ENCODE measurements at places on chromosomes 7 and 10.

- no peak for DNase-seq
These were observed 9.1 kb upstream of the PRKAR2B start for GRCh38 chr7:107035446-107035845.

DNA sequence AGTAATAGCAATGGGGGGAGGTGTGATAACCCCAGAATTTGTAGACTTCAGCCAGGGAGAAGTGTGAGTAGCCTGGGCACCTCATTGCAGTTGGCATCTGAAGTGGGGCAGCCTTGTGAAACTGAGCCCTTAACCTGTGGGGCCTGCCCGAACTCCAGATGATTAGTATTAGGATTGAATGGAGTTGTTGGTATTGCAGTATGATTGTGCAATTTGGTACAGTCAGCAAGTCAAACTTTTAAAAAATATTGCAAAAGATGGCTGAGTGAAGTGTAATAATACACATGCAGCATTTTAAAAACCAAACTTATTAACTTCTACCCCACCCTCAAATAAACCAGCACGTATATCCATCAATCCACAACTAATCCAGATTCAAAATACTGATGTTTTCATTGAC lies 9.3 kb downstream of the RBM33 start:
- DNase-seq = no peak

DNA sequence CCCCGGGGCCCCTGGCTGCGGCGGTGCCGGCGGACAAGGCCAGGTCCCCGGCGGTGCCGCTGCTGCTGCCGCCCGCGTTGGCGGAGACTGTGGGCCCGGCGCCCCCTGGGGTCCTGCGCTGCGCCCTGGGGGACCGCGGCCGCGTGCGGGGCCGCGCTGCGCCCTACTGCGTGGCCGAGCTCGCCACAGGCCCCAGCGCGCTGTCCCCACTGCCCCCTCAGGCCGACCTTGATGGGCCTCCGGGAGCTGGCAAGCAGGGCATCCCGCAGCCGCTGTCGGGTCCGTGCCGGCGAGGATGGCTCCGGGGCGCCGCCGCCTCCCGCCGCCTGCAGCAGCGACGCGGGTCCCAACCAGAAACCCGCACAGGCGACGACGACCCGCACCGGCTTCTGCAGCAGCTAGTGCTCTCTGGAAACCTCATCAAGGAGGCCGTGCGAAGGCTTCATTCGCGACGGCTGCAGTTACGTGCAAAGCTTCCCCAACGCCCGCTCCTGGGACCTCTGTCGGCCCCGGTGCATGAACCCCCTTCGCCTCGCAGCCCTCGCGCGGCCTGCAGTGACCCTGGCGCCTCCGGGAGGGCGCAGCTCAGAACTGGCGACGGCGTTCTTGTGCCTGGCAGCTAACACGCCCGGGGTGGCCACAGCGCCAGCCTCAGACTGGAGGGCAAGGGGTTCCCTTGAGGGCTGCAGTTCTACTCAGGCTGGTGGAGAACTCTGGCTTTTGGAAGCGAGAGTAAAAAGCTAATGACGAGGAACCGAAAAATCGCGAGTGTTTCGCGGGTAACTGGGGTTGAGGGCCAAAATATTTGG lies 804 bp downstream of the FRAT1 start:
- no peak for DNase-seq

DNA sequence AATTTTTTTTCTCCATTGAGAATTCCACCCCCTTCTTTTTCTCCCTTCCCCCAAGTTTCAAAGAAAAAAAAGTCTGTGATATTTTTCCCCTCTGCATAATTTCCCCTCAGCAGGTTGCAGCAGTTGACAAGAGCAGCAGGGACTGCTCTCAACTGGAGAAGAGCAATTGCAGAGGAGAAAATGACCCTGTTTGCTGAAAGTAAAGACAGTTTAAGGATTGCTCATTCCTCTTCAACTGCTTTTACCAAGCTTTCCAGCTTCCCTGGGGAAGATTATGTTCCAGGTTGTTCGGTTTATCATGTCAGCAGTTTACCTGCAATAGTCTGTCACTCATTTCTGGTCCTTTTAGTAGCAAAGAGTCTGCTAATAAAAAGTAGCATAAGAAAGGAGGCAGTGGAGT lies 16.2 kb downstream of the AGK start:
- no peak for DNase-seq

DNA sequence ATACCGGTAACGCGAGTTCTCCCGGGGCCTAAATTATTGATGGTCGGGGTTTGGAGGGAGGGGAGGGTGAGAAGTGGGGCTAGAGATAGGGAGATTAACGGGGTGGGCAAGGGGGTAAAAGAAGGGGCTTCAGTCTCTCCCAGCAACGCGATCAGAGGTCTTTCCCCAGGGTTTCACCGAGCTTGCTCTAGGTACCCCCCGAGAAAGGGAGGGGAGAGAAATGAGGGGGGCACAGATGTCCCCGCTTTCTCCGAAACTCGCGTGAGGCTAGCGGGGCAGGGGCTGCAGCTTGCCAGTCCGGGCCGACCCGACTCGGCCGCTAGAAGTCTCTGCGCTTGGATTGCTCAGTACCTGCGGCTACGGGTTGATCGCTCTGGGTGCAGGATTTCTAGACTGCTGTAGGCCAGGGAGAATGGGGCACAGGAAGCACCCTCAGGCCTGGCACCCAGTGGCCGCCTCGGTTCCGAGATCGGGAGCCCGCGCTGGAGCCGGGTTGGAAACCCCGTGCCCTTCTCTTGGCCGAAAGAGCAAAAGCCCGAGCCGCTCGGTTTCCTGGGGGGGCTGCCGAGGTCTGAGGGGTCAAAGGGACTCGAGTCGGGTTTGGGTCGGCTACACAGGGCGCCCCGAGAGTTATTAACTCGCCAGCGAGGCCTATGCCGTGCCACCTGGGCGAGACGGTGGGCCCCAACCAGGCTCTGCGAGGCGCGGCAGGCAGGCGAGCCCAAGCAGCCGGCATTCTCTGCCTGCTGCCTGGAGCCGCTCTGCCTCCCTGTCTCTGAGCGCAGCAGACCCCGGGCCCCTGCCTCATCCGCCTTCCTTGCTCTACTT lies 3.1 kb downstream of the PAX2 start:
- no peak for DNase-seq

DNA sequence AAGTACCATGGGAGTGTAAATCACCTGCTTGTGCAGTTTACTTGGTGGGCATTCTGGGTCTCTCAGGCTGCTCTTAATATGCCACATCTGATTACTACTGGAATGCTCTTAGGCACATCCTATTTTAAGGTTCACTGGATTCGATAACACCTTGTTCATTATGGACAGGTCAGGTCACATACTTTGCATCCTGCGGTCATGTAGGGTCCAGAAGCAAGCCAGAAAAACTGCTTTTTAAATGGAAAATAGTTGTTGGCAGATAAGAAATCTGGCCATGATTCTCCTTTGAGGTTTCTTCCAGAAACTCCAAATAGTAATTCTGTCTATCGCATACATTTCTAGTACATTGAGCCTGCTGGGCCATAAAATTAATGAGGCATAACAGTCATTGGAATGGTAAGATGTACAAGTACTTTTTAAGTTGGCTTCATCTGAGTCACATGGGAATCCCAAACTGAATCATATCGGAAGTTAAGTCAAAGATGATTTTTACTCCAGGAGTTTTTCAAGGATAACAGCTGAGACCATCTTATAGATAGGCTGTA lies 371.9 kb downstream of the LRRTM3 start:
- DNase-seq = no peak

DNA sequence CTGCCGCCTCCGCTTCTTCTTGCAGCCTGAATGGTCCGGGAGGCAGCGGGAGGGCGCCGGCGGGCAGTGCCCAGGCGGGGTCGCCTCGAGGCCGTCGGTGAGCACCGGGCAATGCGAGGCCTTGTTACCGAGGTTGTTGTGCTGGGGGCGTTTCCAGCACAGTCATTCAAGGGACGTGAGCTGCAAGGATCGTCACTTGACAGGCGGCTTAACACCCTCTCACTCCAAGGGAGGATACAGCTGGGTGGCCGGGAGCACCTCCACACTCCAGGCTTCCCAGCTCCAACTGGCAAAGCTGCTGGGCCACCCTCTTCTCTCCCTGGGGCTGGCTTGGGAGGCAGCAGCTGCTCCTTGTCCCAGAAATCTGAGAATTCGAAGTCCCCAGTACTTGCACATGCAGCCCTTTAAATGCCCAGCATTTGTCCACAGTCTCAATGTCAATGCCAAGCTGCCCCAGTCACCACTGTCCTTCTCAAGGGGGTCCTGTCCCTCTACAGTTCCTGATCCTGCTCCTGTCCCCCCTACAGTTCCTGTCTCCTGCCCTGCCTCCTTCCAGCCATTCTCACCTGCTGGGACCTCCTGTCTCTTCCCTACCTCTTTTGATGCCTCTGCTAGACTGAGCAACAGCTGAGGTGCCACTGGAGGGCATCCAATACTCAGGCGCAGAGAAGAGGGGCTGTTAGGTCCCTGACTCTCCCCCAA lies 4.4 kb upstream of the HOXA11 start:
- no peak for DNase-seq

DNA sequence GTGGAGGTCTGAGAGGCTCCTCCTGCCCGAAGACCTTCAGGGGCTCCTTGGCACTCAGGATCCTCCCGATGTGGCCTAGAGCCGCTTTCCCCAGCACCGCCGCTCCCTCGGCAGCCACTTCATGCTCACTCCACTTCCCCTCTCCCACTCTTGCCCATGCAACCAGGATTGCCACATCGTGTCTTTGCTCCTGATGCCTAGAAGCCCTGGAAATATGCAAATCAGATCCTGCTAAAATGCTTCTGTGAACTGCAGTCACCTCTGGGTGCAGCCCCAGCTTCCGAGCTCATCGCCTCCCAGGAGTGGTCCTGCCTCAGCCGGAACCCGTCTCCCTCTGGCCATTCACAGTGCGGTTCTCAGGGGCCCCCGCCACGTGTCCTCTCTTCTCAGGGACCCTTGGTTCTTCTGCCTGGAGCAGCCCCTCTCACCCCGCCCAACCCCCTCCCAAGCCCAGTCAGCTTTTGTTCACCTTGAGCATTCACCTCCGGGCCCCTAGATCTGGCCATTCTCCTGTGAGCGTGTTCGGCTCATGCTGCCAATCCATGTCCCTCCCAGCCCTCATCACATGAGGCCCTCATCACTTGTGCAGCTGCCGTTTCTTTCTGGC lies 175.5 kb downstream of the ADARB2 start:
- no peak for DNase-seq

GRCh38 chr10:11353006-11353896 lies 258.2 kb downstream of the USP6NL start:
- DNase-seq = no peak

GRCh38 chr10:104046651-104047050 lies 39.0 kb downstream of the COL17A1 start:
- DNase-seq = no peak

- DNase-seq = no peak
These were observed 76.0 kb upstream of the NPTX2 start for GRCh38 chr7:98541101-98541500.

- no peak for DNase-seq
These were observed 2.4 kb upstream of the POLM start for GRCh38 chr7:44084701-44085100.

GRCh38 chr10:77926566-77927401 lies at the start of gene DLG5:
Gene DLG5 (minus strand): TSS chr10:77926755. CDS start chr10:77926520, 235 bp downstream.
- no peak for DNase-seq

DNA sequence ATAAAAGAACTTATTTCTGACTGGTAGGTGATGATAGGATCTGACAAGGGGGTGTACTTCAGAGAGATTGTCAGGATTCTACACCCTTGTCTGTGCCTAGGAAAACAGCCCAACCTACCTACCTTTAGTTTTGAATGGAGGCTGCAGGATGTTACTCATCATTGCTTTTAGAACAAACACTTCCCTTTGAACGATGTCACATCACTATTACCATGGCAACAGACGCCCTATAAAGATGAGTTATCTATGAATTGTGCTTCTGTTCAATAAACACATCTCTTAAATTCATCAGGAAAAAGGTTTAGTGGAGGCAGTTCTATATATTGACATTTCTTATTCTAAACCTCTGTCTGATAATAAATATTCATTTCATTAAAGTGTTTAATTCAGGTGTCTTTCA lies 362.4 kb downstream of the CNTNAP2 start:
- peak; percentile 4 for DNase-seq

DNA sequence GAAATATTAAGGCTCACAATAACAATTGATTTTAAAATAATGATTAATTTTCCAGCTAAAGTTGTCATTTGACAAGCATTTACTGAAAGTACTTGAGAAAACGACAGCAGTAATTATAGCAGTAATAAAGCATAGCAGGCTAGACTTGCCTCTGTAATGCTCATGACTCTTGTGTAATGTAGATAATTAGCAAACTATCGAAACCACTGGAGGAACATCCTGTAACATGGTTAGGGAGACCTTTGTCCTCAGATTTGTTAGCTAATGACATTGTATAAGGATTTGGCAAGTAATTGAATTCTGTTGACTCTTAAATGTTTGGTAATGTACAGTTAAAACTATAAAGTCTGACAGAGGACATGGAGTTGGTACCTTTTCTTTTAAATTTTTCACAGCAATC lies 24.8 kb downstream of the ARL4A start:
- no peak for DNase-seq

DNA sequence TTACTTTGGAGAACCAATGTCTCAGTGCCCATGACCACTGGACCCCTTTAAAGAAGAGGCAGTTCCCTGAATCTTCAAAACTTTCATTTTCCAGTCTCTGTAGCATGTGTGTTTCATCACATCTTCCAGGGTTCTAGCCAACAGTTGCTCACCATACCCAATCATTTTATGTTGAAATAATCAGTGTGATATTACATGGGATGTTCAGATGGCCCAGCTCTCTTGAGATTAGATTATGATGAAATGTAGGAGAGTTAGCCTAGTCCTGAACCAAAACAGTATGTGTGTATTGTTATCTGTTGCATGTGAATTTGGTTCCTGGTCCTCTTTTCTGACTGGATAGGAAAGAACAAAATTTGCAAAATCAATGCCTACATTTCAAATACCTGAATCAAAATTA lies 144.5 kb downstream of the ANKRD7 start:
- no peak for DNase-seq

- DNase-seq = no peak
These were observed 7.9 kb downstream of the ENTPD7 start for GRCh38 chr10:99667108-99667751.

DNA sequence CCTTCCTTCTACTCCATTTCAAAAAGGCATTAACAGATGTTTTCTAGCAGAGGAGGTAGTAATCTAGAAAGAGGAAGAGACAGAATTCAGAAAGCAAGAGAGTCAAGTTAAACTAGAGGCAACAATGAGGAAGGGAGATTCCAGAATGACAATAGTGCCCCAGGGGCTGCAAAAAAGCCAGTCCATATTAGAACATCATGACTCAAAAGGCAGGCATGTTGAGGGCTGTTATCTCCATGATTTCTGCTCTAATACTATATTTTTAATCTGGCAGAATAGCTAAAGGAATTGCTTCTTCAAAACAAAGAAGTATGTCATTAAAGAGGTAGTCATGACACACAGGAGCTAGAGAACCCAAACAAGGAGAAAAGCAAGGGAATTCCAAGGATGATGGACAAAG lies 599.6 kb downstream of the INHBA start:
- no peak for DNase-seq

GRCh38 chr7:24750441-24751055 lies 6.7 kb downstream of the GSDME start:
- DNase-seq = no peak

GRCh38 chr10:69847883-69848282 lies 46.2 kb downstream of the COL13A1 start:
- DNase-seq = no peak
